Neural crest cell (in vitro differentiated cells): ENCODE measurements at places on chromosomes 12 and 14. TPM values are rescaled to one million over a fixed set of nuclear protein-coding genes. Genes with fewer than 3 reads are reported as not detected.
A peak's percentile ranks its signal among the peaks of the same experiment; 100 is the strongest.

- H3K4me1 ChIP-seq = no peaks in the 10 kb centered on the region
- no peak for DNase-seq
- H3K27me3 ChIP-seq = no peaks in the 10 kb centered on the region
- no peak overlapping the region for H3K4me3 ChIP-seq
These were observed 12.1 kb downstream of the ACADS start for GRCh38 chr12:120737557-120738251.

DNA sequence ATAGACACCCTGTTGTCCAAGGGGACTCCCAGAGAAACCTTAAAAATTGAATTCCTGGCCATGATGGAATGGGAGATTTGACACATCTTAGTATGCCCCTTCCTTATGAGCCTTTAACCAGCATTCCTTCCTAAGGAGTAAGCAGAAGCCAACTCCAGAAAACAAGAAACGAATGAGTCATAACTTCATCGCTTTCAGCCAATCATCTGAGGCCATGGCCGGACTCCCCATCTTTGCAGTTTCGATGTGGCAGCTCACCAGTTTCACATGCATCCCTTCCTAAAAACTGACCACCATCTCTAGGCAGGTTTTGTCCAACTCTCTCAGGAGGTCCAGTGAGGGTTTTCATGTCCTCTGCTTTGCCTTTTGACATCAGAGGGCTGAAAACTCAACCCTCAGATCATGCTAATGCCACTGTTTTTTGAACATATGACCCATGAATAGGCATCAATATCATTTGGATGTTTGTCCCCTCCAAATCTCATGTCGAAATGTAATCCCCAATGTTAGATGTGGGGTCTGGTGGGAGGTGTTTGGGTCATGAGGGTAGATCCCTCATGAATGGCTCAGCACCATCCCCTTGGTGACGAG, 19.9 kb downstream of the DAAM1 start:
- no peak for DNase-seq
- no peak overlapping the region for H3K4me3 ChIP-seq
- H3K27ac ChIP-seq = no peak overlapping the region
- no peaks in the 10 kb centered on the region for H3K27me3 ChIP-seq

GRCh38 chr12:63918800-63919300, 74.3 kb downstream of the SRGAP1 start:
- H3K4me1 ChIP-seq = peaks cover 48% of the 10 kb centered on the region
- no peak overlapping the region for H3K4me3 ChIP-seq
- H3K36me3 ChIP-seq = peaks cover 5% of the 10 kb centered on the region
- H3K27me3 ChIP-seq = no peaks in the 10 kb centered on the region

GRCh38 chr14:33029511-33029910, 90.8 kb downstream of the NPAS3 start:
- H3K4me1 ChIP-seq = peaks cover 21% of the 10 kb centered on the region
- no peak for DNase-seq
- peaks cover 5% of the 10 kb centered on the region for H3K36me3 ChIP-seq
- H3K27me3 ChIP-seq = peaks cover 20% of the 10 kb centered on the region
- no peak overlapping the region for H3K27ac ChIP-seq

DNA sequence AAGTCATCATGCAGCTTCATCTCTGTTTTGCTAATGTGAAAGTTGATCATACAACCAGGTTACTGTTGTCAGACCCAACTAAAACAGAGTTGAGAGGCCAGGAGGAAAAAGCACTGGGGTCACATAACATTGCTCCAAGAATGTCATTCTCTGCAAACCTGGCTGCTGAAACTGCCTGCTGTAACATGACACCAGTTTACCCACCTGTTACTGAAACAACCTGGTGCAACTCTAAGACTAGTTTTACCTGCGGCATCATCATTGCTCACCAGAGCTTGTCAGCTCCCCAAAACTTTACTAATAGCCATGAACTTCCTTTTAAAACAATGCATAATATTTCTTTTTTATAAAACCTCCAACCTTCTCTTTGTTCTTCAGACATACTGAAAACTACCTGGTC, 30.7 kb upstream of the DEGS2 start:
- no peaks in the 10 kb centered on the region for H3K27me3 ChIP-seq
- H3K4me1 ChIP-seq = peaks cover 15% of the 10 kb centered on the region
- H3K36me3 ChIP-seq = no peaks in the 10 kb centered on the region

GRCh38 chr14:55449116-55449515, 8.7 kb upstream of the TBPL2 start:
- no peak for DNase-seq
- no peak overlapping the region for H3K27ac ChIP-seq
- no peak overlapping the region for H3K4me3 ChIP-seq
- H3K27me3 ChIP-seq = peaks cover 3% of the 10 kb centered on the region
- H3K4me1 ChIP-seq = peaks cover 5% of the 10 kb centered on the region

- DNase-seq = no peak
- no peak overlapping the region for H3K27ac ChIP-seq
- H3K27me3 ChIP-seq = peaks cover 2% of the 10 kb centered on the region
- no peak overlapping the region for H3K4me3 ChIP-seq
- H3K36me3 ChIP-seq = no peaks in the 10 kb centered on the region
- H3K4me1 ChIP-seq = no peaks in the 10 kb centered on the region
These were observed 377.1 kb downstream of the SLC16A7 start for GRCh38 chr12:59972905-59973304.

GRCh38 chr14:34103176-34103575, 152.3 kb upstream of the EGLN3 start:
- H3K27me3 ChIP-seq = no peaks in the 10 kb centered on the region
- no peaks in the 10 kb centered on the region for H3K36me3 ChIP-seq
- peaks cover 33% of the 10 kb centered on the region for H3K4me1 ChIP-seq
- no peak for DNase-seq

- no peak overlapping the region for H3K4me3 ChIP-seq
- H3K36me3 ChIP-seq = no peaks in the 10 kb centered on the region
- H3K4me1 ChIP-seq = peaks cover 5% of the 10 kb centered on the region
- no peak for DNase-seq
These were observed 63.7 kb upstream of the ZFP36L1 start for GRCh38 chr14:68856572-68856971.

- peak; percentile 49 for DNase-seq
- no peaks in the 10 kb centered on the region for H3K27me3 ChIP-seq
- H3K4me1 ChIP-seq = peaks cover 31% of the 10 kb centered on the region
- no peak overlapping the region for H3K27ac ChIP-seq
- peaks cover 9% of the 10 kb centered on the region for H3K36me3 ChIP-seq
These were observed 104.7 kb downstream of the RFLNA start for GRCh38 chr12:124399622-124400021.

GRCh38 chr12:31590642-31591379, at the start of gene DENND5B:
DENND5B (minus strand) TSS chr12:31591136; CDS start chr12:31590832, 304 bp downstream.
- peak; percentile 75 for DNase-seq
- H3K36me3 ChIP-seq = peaks cover 4% of the 10 kb centered on the region
- H3K27ac ChIP-seq = peak within 1 kb of the TSS; percentile 95
- H3K27me3 ChIP-seq = peaks cover 6% of the 10 kb centered on the region
- H3K4me3 ChIP-seq = peak within 1 kb of the TSS; percentile 97

- DNase-seq = no peak
- no peak overlapping the region for H3K4me3 ChIP-seq
- H3K36me3 ChIP-seq = peaks cover 6% of the 10 kb centered on the region
- no peaks in the 10 kb centered on the region for H3K4me1 ChIP-seq
These were observed 23.1 kb upstream of the COX16 start for GRCh38 chr14:70382536-70382935.

DNA sequence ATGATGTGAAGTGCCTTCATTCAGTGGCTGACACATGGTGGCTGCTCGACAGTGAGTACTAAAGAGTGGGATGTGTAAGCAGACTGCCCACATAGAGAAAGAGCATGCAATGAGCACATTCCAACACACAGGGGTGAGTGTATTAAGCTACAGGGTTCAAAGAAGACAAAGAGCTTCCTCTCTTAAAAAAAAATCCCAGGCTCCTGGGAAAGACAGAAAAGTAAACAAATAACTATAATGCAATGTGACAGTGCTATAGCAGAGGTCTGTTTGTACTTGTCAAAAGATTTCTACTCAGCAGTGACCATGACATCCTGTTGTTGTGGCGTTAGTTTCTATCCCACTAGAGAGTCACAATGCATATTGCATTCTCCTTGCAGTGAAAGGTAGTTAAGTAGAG, 12.4 kb upstream of the PCNX1 start:
- no peak overlapping the region for H3K4me3 ChIP-seq
- no peak for DNase-seq
- H3K27me3 ChIP-seq = peaks cover 2% of the 10 kb centered on the region
- peaks cover 6% of the 10 kb centered on the region for H3K4me1 ChIP-seq
- H3K36me3 ChIP-seq = no peaks in the 10 kb centered on the region

DNA sequence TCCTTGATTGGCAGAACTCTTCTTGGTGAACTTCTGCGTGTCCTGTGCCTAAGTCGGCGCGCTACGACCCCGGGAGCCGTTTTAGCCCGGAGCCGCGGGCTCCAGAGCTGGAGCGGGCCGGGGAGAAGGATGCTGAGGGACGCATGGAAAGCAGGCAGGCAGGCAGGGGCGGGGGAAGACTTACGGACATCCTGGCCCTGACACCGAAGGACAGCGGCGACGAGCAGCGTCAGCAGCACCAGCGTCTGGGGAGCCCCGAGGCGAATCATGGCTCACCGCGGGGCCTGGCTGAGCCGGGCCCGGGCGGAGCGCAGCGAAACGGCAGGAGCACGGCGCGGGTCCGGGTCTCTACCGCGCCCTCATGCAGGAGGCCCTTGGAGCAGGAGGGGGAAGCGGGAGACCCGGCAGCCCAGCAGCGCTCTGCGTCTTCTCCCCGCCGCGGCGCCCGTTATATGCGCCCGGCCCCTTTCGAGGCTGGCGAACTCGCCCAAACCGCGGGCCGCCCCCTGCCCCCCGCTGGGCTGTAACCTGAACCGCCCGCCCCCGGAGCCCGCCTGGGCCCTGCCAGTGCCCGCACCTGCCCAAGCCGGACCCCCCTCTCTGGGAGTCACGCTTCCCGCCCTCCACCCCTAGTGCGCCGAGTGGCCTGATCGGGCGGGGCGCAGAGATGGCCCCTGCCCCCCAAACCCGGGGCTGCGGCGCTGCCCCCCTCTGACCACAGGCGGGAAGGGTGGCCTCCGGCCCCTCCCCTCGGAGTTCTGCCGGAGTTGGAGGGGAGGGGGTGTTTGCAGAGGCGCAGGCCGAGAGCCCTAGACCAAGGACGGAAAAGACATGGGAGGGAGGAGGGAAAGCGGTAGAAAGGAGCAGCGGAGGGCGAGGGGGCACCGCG, at the start of gene COL2A1:
COL2A1 (minus strand) TSS at position 424 of the 889 bp plus-strand sequence; CDS start at position 269, 155 bp downstream.
- no peaks in the 10 kb centered on the region for H3K36me3 ChIP-seq
- peak within 1 kb of the TSS; percentile 97 for H3K27ac ChIP-seq
- peak; percentile 68 for DNase-seq
- H3K4me1 ChIP-seq = peaks cover 62% of the 10 kb centered on the region
- H3K27me3 ChIP-seq = peaks cover 59% of the 10 kb centered on the region
- peak within 1 kb of the TSS; percentile 98 for H3K4me3 ChIP-seq

DNA sequence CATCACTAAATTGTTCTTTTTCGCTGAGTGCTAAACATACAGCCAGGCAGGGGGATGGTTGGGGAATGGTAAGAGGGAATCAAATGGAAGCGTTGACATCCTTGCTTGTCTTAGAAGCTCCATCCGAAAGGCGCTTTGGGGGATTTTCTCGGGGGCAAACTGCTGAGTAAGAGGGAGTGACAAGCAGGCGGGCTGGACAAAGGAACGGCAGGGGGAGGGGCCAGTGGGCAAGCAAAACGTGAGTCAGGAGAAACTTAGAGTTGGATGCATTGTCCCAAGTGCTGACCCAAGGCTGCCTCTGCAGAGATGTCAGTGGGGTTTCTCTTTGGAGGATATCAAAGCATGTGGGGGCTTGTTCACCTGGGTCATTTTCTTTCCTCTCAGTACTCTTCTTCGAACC, 480.5 kb downstream of the VRK1 start:
- H3K27me3 ChIP-seq = peaks cover 3% of the 10 kb centered on the region
- no peak overlapping the region for H3K4me3 ChIP-seq
- peak; percentile 28 for DNase-seq
- peak overlapping the region; percentile 88 for H3K27ac ChIP-seq

GRCh38 chr14:100573002-100573756, 14.0 kb downstream of the BEGAIN start:
- no peak for DNase-seq
- peaks cover 17% of the 10 kb centered on the region for H3K4me1 ChIP-seq

DNA sequence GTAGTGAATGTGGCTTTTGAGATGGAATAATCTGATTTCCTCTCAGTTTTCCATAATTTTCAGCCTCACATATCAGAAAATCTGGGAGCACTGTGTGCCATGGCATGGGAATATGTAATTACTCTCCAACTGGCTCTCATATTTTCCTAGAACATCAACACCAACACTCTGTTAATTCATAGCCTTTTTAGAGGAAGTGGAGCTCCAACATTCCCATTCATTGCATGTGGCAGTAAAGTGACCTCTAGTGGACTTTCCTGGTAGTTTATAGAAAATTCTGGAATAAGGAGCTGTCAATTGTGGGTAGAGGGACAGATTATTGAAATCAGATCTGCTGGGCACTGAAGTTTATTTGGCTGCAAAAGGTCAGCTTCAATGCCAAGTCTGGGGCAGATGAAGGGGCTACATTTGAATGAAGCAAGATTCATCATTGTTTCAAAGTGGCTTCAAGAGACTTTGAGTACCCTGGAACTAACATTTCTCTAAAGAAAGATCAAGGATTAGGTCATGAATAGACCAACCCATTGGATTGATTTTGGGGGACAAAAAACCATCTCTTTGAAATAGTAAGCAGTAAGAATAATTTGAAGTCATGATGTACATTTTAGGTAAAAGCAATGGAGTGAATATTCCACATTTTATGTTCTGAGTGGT, 23.6 kb upstream of the USP44 start:
- H3K36me3 ChIP-seq = no peaks in the 10 kb centered on the region
- H3K27ac ChIP-seq = no peak overlapping the region
- DNase-seq = no peak
- peaks cover 7% of the 10 kb centered on the region for H3K27me3 ChIP-seq

DNA sequence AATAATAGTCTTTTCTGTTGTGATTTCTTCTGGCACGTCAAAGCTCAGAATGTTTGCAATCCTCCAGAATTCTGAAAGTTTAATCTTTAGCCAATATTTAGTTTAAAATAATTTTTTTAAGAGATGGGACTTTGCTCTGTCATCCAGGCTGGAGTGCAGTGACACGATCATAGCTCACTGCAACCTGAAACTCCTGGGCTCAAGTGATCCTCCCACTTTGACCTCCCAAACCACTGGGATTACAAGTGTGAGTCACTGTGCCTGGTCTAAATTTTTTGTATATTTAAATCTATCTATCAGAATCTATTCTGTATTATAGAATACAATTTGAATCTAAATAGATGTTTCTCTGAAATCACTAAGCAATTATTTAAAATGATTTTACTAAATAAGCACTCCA, 572.7 kb downstream of the VRK1 start:
- H3K27me3 ChIP-seq = peaks cover 5% of the 10 kb centered on the region
- DNase-seq = no peak
- H3K4me1 ChIP-seq = peaks cover 10% of the 10 kb centered on the region
- no peak overlapping the region for H3K4me3 ChIP-seq
- no peak overlapping the region for H3K27ac ChIP-seq
- H3K36me3 ChIP-seq = no peaks in the 10 kb centered on the region

CPNE6 gene
- total RNA-seq = not detected in 2 replicates

GLIPR1L2 gene
- 0.40 and 0.98 TPM in 2 replicates for total RNA-seq

DGKA gene
- total RNA-seq = 17.1 and 18.8 TPM in 2 replicates

IQSEC3 gene
- total RNA-seq = 0.34 and 1.1 TPM in 2 replicates

SLC38A2 gene
- 186 and 199 TPM in 2 replicates for total RNA-seq

KCNJ8 gene
- 4.0 and 4.6 TPM in 2 replicates for total RNA-seq

GSKIP gene
- 21.3 and 29.4 TPM in 2 replicates for total RNA-seq

SMCO2 gene
- total RNA-seq = not detected in 2 replicates

TAS2R14 gene
- total RNA-seq = 1.7 and 2.1 TPM in 2 replicates
